ENCODE measurements at places on chromosomes 6 and 20.

GRCh38 chr6:149389509-149390297 is 10.4 kb upstream of the SUMO4 start:
- DNase-seq: peak; percentile 30

DNA sequence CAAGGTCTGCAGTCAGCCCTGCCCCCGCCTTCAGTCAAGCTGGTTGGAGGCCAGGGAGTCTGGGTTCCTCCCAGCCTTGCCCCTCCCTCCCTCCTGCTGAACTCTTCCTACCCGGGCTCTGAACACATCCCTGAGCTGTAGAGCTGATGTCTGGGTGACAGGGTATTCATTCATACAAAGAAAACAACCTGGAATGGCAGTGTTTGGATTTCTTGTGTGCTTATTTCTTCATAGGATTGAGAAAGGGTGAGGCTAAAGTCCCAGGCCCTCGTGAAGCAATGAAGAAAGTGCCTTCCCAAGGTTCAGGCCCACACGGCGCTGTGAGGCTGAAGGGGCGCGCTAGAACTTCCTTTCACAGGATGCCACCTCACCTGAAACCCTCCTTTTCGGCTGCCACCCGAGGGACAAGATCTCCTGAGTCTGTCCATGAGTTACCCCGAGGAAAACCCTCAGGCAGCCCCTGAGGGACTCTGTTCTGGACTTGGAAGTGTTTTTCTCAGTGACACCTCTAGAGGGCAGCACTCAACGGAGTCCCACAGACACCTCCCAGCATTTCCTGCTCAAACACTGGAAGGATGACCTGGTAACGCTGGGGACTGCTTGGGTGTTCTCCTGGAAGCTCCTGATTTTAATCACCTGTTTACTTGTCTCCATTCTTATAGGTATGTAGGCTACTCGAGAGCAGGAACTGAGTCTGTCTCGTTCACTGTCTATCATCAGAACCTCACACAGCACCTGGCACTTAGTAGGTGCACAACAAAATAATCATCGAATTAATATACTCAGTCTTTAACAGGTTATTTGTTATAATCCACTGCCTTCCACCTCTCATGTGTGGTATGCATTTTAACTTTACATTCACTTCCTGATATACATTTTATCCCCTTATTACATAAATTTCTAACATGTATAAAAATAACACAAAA is 11.8 kb upstream of the GSTA1 start:
- peak; percentile 67 for DNase-seq

DNA sequence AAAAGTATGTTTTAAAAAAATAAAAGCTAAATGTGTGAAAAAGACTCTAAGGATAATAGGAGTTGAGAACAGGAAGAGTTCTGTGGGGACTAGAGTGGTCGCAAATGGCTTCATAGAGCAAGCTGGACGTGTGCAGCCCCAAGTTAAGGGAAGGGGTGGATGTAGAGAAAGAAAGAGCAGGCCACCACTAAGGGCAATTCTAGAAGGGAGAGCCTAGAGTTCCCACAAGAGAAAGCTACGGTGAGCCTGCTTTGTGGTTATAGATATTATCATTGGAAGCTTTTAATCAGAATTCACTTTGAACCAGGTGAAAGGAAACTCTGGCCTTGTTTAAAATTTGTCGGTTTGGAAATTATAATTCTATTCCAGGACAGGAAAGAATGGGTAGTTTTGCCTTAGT is 101.6 kb downstream of the HIVEP2 start:
- no peak for DNase-seq

- DNase-seq: no peak
Observed at GRCh38 chr6:134002821-134003220, 49.6 kb downstream of the SLC2A12 start.

GRCh38 chr20:13231031-13231752 is 10.1 kb downstream of the ISM1 start:
- DNase-seq: peak; percentile 92

DNA sequence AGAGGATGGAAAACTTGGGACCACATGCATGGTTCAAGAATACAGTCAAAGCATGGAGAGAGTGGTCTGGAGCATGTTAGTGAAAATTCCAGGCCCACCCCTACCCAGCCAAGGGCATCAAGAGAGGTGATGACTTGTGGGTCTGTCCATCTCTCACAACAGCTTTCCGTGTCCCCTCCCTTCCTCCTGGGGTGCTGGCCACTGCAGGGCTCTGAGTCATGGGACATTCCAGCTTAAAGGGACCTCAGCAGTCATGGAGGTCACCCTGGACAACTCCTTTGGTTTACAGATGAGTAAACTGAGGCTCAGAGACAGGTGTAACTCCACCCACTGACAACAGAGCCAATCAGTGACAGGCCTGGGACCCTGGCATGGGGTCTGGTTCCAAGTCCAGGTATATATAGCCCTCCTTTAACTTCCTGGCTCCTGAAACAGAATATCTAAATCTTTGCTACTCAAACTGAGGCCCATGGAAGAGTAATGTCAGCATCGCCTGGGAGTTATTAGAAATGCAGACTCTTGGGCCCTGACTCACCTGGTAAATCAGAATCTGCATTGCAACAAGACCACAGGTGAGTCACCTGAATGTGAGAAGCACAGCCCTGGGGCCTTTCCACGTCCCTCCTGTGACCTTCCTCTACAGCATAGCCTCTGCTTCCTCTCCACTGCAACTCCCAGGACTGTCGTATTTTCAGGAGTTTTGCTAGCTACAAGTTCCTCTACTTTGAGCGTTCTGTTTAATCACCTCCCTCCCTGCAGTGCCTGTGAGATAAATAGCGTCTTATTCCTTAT is 170.2 kb downstream of the ZDHHC14 start:
- DNase-seq: no peak

- peak; percentile 66 for DNase-seq
Observed at GRCh38 chr6:11632231-11632630, 94.7 kb downstream of the TMEM170B start.

DNA sequence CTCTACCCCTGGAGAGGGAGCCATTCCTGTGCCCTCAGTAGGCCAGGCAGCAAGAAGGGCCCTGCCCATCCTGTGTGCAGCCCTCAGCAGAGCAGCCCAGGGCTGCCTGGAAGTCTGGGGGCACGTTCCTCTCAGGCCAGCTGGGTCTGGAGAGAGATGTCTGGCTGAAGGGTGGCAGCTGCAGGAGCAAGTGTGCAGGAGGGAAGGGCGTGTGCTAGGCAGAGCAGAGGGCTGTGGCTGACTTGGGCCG is 62.7 kb downstream of the NOL4L start:
- DNase-seq: no peak

GRCh38 chr6:133499662-133500061 is 258.5 kb downstream of the EYA4 start:
- no peak for DNase-seq
